Activated naive CD8-positive, alpha-beta T cell treated with anti-CD3 and anti-CD28 coated beads, Interleukin-2, amount 50 U/mL, for 24 hours (primary cell): ENCODE measurements at places on chromosomes 16 and 17.

DNA sequence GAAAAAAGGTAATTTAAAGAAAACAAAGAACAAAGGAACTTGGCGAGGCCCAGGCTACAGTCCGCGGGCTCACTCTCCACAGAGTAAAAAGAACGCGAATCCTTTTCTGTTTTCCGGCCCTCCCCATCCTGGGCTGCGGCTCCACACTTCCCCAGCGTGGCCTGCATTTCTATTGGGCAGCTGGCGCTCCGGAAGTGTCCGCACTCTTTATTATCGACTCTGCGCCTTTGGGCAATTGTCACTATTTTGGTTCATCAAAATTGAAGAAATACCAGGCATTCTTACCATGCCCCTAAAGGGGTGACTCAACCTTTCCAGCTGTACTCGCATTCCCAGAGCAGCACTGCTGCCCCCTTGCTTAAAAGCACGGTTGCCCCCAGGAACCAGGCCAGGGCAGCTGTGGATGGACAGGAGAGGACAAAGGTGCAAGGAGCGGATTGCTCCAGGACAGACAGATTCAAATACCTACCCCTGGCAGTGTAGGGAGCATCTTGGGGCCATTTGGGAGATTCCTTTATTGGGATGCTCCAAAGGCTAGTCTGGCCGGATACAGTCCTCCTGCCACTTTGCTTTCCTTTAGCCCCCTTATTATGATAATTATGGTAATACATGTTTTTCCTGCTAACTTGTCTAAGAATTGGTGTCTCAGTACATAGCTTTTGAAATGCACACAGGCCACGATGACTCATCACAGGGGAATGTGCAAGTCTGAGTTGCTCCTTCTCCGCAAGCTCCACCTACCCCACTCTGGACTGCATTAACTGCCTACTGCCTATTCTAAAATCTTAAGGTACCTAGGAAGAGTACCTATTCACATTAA, 985 bp upstream of the SLFN12 start:
- H3K4me1 ChIP-seq: peaks cover 36% of the 10 kb centered on the region
- peak; percentile 68 for DNase-seq
- no peaks in the 10 kb centered on the region for H3K27me3 ChIP-seq
- peak overlapping the region; percentile 89 for H3K4me3 ChIP-seq
- H3K27ac ChIP-seq: peak overlapping the region; percentile 88

DNA sequence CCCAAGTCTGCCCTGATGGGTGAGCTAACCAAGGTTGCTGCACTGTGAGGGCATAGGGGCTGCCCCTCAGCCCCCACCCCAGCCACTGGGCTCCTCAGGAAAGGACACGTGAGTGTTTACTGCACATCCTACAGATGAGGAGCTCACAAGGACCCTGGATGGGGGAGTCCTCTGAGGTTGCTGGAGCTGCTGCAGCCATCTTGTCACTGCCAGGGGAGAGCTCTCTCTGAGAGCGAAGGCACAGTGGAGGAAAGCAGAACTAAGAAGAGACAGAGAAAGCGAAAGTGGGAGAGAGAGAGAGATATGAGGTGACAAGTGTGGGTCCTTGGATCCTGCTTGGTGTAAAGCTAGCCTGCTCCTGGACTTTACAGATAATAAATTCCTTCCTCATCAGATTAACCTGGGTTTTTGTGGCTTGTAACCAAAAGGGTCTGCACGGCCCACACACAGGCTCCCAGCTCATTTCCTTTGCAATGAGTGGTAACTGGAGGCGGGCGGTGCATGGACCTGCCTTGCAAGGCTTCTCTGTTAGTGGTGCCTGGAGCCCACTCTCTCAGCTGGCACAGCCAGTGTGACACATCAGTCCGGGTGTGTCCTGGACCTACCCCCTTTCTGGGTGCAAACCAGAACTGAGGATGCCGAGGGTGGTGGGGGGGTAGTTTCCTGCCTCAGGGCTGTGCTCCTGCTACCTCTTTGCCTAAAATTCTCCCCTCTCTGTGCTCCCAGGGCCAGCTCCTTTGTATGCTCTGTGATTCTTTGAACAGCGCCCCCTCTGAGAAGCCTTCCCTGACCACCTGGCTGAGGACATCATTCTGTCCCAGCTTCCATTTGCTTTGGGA, 14.2 kb downstream of the SNX20 start:
- DNase-seq: peak; percentile 61
- H3K4me1 ChIP-seq: peaks cover 41% of the 10 kb centered on the region
- peak overlapping the region; percentile 76 for H3K4me3 ChIP-seq
- H3K27ac ChIP-seq: peak overlapping the region; percentile 87
- H3K27me3 ChIP-seq: no peaks in the 10 kb centered on the region

GRCh38 chr17:29777663-29778062, 152.4 kb downstream of the SSH2 start:
- H3K4me3 ChIP-seq: no peak overlapping the region
- H3K4me1 ChIP-seq: peaks cover 10% of the 10 kb centered on the region
- H3K27me3 ChIP-seq: no peaks in the 10 kb centered on the region
- no peak for DNase-seq

DNA sequence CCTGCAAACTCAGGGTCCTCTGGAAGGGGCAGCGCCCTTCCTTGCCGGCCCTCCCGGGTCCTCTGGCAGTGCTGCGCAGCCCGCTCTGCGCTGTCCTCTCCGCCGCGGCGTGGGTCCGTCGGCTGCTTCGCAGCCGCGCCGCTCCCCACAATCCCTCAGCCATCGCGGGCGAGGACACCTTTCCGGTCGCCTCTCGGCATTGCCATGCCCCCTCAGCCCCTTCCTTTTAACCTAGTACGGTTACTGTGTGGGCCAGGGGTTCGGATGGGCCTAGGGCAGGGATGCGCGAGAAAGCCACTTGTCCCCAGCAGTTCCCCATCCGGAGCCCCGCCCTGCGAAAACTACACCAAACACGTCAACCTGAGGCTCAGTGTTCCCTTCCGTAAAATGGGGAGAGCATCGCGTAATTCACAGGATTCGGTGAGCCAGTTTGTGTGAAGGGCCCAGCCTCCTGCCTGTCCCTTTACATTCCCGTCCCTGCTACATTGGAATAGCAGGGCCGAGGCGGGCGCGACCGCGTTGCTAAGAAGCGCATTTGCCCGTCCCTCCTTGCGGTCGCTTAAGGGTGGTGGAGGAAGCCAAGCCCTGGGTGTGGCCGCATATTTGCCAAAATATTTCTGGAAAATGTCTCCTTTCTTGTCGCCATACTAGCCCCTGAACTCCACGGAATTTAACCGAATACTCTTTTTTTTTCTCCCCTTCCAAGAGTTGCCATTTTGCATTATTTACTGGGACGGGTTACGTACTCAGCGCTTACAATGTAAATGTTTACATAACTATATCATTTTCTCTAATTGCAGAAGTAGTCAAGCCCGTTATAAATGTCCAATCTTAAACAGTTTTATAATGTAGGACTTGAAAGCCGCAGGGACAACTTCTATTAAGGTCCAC, 13.2 kb downstream of the COPZ2 start:
- peak; percentile 51 for DNase-seq
- H3K36me3 ChIP-seq: no peaks in the 10 kb centered on the region
- peaks cover 43% of the 10 kb centered on the region for H3K27me3 ChIP-seq
- peak overlapping the region; percentile 73 for H3K27ac ChIP-seq

DNA sequence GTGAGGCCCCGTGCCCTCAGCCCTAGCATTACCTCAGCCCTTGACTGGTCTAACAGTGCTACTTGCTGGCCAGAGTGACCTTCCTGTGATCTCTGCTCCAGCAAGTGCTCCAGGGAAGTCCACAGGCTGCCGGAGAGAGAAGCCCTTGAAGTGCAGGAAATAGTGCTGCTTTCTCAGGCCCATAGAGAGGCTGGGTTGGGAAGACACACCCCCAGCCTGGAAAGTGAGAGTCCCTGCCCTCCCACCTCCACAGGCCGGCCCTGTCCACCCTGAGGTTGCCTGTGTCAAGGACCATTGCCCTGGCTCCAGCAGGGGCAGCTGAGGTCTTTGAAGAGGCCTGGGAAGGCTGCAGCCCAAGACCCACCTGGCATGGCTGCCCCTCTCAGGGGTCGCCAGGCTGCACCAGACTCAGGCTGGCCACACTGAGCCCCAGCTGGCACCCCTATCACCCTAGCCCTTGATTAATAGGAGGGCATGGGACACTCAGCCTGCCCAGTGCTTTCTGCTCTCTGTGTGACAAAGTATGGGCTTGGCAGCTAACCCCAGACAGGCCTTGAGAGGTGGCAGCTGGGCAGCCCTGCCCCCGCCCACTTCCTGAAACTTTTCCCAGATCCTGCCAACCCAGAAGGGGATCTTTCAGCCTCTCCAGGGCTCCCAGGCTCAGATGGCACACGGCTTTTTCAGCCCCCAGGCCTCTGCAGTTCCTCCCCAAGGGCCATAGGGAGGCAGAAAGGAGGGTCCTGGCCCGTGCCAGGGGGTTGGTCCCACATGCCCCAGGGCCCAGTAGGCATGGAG, 21.7 kb downstream of the ATP6V0D1 start:
- no peaks in the 10 kb centered on the region for H3K36me3 ChIP-seq
- no peak for DNase-seq
- H3K27ac ChIP-seq: no peak overlapping the region
- no peak overlapping the region for H3K4me3 ChIP-seq

DNA sequence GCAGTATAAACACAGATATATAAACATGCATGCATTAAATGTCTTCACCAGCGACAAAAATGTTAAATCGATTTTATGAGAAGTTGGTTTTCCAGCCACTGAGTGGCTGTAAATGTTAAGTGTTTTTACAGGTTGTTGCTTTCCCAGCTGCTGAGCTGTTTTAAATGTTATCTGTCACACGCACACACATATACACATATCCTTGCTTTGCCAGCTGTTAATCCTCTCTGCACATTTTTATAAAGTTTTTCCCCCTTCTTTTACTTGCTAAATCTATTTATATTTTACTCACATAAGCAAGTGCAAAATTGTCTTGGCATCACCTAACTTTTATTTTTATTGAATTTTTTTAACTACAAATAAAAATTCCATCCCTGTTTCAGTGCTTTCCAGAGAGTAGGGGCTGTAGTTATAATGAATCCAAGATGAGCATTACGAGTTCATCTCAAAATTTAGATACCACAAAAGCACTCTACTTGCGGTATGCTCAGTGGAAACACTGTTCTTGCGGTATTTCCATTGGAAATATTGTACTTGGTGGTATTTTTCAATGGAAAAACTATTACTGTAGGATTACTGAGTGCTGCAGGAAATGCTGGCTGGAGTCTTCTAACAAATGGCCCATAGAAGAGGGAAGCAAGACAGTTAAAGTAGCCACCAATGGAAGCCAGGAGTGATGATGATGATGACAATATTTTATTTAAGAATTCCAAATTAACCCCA, 124.9 kb upstream of the KCNJ16 start:
- H3K4me3 ChIP-seq: no peak overlapping the region
- peaks cover 2% of the 10 kb centered on the region for H3K27me3 ChIP-seq
- no peaks in the 10 kb centered on the region for H3K4me1 ChIP-seq
- H3K27ac ChIP-seq: no peak overlapping the region

GRCh38 chr16:15507301-15507958, 73.0 kb downstream of the BMERB1 start:
- H3K27ac ChIP-seq: peak overlapping the region; percentile 40
- H3K36me3 ChIP-seq: peaks cover 16% of the 10 kb centered on the region
- peaks cover 49% of the 10 kb centered on the region for H3K4me1 ChIP-seq
- no peak for DNase-seq
- peaks cover 8% of the 10 kb centered on the region for H3K27me3 ChIP-seq
- H3K4me3 ChIP-seq: no peak overlapping the region

- peaks cover 27% of the 10 kb centered on the region for H3K36me3 ChIP-seq
- H3K27me3 ChIP-seq: no peaks in the 10 kb centered on the region
- H3K4me1 ChIP-seq: peaks cover 50% of the 10 kb centered on the region
- peak; percentile 87 for DNase-seq
- H3K27ac ChIP-seq: peak within 1 kb of the TSS; percentile 88
Observed at GRCh38 chr16:89720813-89721545, at the start of the genes VPS9D1 and ZNF276. Gene VPS9D1 (minus strand): TSS chr16:89720898. CDS start chr16:89720861, 37 bp downstream. Gene ZNF276 (plus strand): TSS chr16:89721537. CDS start chr16:89721641, 104 bp downstream.

- H3K4me3 ChIP-seq: no peak overlapping the region
- H3K4me1 ChIP-seq: no peaks in the 10 kb centered on the region
- no peaks in the 10 kb centered on the region for H3K27me3 ChIP-seq
- DNase-seq: no peak
Observed at GRCh38 chr17:42809250-42809649, 10.6 kb downstream of the CNTD1 start.

DNA sequence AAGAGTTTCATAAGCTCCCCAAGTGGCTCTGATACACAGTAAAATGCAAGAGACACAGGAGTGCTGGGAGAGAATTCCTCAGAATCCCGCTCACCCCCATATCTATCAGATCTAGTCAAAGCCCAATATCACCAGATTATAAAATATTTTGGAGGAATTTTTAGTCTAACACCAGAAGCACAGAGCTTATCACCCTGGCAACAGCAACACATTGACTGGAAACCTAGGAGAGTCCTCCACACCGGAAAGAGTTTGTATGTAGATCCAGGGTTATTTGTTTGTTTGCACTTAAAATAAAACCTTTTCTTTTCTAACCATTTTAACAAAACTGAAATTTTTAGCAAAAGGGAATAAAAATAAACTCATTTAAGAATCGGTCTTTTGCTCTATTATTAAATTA, 7.2 kb downstream of the SOX9 start:
- DNase-seq: no peak
- no peak overlapping the region for H3K27ac ChIP-seq
- H3K36me3 ChIP-seq: peaks cover 5% of the 10 kb centered on the region
- H3K4me1 ChIP-seq: peaks cover 2% of the 10 kb centered on the region

DNA sequence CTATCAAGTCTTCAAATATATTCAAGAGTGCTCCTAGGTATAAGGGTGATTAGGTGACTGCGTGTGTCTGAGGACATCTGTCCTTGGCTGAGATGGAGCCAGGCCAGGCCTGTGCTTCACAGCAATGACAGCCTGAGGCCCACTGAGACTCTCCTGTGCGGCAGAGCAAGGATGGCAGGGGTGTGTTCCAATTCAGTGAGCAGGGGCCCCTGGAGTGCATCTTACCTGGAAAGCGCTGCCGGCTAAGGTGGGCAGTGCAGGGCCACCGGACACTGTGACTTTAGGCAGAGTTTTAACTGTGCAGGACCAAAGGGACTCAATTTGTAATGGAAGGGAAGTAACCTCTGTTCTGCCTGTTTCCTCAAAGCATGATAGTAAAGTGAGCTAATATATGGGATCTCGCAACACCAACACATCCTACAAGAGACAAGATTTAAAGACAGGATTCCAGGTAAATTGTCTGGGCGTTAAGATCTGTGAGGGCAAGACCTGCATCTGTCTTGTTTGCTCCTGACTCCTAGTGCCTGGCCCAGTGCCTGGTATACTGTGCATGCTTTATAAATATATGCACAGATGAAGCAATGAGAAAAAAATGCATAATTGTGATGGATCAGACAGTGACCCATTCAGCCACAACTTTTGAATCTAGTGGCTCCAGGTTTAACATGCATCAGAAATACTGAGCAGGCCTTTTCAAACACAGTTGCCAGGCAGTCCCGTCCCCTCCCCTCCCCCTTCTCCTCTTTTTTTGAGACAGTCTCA, 86.7 kb downstream of the MRC2 start:
- H3K27ac ChIP-seq: no peak overlapping the region
- no peak for DNase-seq
- H3K27me3 ChIP-seq: peaks cover 19% of the 10 kb centered on the region
- no peaks in the 10 kb centered on the region for H3K36me3 ChIP-seq
